ENCODE measurements at places on chromosomes 7 and 10.

- DNase-seq: no peak
Observed at GRCh38 chr10:79231908-79232307, 115.4 kb upstream of the PPIF start.

- no peak for DNase-seq
Observed at GRCh38 chr10:10587744-10588393, 429.8 kb upstream of the CELF2 start.

DNA sequence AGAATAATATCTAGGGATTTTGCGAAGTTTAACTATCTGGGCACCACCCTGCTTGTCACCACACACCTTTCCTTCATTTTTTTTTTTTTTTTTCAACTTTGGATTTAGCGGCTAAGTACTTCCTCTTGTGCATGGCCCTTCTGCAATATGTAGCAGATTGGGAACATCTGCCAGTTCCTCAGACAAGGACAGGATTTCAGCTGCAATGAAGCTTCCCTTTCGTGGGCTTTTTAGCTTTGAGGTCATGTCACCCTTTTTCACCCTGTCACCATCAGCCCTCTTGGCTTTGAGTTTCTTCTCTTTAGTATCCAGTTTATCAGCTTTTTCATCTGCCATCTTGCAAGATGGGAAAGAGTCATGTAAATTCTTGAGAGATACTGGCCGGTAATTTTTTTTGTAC, 81.6 kb upstream of the ETV1 start:
- DNase-seq: no peak

GRCh38 chr7:97671571-97671970, 60.3 kb upstream of the TAC1 start:
- no peak for DNase-seq

DNA sequence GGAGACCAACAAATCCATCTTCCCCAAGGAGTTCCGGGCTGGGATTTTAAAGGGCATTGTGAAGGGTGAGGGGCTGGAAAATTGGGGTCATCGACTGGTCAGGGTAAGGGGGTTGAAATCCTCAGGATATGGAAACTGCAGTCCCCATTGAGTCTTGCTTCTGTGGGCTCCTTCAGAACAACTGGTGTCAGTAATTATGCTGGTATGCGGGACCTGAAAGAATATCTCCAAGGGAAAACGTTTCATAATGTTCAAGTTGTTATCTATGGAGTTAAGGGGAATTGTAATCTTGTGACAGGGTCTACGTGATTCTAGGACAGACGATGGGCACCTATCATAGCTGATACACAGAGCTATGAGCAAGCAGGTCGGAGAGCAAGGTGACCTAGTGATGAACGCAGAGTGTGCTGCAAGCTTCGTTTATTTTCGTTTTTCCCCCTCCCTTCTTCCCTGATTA, 494 bp upstream of the RHBDD2 start:
- no peak for DNase-seq

- no peak for DNase-seq
Observed at GRCh38 chr7:44853391-44853790, 5.5 kb upstream of the H2AZ2 start.

GRCh38 chr7:95527033-95527775, 41.5 kb downstream of the ASB4 start:
- no peak for DNase-seq

Measured in NCI-H1436 treated with DMSO at 0.1 percent for 48 hours (cell line).